Stomach (tissue), 19 donors: ENCODE measurements at places on chromosomes 1 and 21.

DNA sequence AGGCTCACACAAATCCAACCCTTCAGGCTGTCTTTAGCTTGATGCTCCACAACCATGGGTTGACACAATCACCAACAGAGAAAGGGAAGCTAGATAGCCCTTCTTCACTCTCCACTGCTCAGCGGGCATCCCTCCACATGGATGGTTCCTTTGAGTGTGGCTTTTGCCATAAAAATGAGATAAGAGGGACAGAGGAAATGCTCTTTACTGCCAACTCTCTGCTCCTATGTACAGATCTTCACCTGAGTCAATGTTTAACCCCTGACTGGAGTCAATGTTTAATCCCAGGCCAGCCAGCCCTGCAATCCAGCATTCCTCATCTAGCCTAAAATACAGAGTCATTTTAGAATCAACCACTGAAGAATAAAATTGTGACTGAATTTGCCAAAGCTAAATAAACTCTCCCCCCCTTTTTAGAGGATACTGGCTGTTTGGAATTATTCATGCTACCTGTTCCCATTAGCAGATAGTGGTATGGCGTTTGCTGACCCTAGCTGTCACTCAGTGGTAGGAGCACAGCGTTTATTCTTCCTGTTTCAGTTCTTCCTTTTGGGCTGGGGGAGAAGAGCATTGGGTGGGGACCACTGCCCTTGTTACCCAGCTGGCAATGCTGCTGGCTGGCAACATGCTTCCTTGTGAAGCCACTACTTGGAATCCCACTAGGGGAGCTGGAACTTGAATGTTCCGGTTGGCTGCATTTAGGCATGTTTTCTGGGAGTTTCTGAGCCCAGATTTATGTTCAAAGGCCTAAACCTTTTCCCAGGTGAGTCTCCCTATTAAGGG lies 5.2 kb upstream of the PIGR start:
- no peak overlapping the region for H3K4me3 ChIP-seq
- DNase-seq, result no peak
- H3K27me3 ChIP-seq, result no peaks in the 10 kb centered on the region

DNA sequence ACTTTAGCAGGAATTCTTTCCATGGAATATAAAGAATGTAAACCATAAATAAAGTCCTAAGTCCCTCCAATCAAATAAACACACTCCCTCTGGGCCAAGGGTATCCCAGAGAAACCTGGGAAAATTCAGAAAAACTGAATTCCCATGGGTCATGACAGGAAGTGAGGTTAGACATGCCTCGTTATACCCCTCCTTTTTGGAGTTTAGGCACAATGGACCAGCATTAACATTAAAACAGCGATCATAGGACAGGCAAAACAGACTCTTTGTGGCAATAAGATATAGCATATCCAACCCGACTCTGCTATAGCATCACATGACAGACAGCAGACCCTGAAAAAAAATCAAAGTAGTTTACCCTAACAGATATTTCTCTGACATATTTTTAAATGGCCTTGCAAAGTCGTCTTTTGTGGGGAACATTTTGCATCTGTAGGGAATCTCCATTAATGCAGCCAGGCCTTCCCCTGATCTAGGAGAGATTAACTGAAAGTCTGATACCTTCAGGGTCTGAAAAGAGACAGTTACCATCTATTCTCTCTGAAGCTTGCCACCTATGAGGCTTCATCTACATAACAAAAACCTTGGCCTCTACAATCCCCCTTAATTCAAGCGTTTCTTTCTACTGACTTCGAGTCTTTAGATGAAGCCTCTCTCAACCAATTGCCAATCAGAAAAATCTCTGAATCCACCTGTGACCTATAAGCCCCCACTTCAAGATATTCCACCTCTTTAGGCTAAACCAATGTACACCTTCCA lies 143.0 kb upstream of the KCNK1 start:
- no peak overlapping the region for H3K27ac ChIP-seq
- no peaks in the 10 kb centered on the region for H3K27me3 ChIP-seq
- H3K4me3 ChIP-seq, result no peak overlapping the region
- DNase-seq, result no peak

DNA sequence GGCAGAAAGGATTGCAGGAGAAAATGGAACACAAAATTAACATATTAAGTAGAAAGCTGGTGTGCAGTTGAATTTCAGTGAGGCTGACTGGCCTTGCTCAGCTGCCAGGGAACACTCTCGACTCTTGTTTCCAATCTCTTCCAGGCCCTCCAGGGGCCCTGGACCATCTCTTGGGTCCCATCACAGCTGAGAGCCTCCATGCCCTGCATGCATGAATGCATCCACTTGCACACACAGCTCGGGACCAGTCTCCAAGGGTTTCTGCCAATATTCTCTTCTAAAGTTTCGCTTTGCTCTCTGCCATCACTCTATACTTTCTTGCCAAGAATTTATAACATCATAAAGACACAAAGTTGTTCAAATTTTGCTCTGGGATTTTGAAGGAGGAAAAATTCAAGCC lies 200.3 kb downstream of the DSCAM start:
- H3K36me3 ChIP-seq, result no peaks in the 10 kb centered on the region
- no peak overlapping the region for H3K4me3 ChIP-seq
- DNase-seq, result no peak
- peaks cover 4% of the 10 kb centered on the region for H3K27me3 ChIP-seq
- no peak overlapping the region for H3K27ac ChIP-seq
- H3K4me1 ChIP-seq, result no peaks in the 10 kb centered on the region

DNA sequence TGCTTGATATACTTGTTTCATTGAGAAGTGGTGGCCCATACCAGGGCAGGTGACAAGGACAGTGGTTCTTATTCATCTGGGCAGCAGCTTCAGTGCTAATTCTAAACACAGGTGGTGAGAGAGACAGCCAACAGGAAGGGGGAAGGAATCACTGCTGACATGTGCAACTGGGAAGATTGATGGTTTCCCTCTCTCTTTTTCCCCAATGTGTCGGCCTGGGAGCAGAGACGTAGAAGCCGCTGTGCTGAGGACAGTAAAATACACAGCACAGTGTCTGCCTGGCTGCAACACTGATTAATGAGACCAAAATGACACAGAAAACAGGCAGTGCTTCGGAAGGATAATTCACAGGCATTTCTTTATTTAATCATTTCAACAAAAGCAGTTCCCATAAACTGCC lies 48.8 kb downstream of the WARS2 start:
- H3K4me1 ChIP-seq, result no peaks in the 10 kb centered on the region
- no peak overlapping the region for H3K27ac ChIP-seq
- no peak overlapping the region for H3K4me3 ChIP-seq
- H3K36me3 ChIP-seq, result no peaks in the 10 kb centered on the region
- no peaks in the 10 kb centered on the region for H3K27me3 ChIP-seq

DNA sequence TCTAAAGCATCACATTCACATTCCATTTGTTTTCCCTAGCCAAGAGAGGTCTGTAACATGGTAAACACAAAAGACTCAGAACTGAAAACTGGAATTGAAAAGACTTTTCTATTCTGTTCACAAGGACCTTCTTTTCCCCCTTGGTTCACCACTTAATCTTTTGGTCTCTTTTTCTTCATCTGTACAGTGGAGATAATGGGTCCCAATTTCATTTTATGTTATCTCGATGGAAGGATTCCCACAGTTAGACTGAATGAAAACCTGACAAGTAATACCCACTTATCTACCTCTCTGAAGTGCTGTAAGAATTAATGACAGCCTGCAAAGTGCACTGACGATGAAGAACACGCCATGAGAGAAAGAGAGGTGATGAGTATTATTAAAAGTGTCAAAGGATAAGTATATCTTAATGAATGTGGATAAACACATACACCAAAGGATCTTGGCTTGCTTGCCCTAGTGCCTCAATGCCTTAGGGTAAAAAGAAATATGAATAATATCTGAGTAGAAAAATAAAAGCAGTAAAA lies 71.5 kb downstream of the CYYR1 start:
- no peaks in the 10 kb centered on the region for H3K36me3 ChIP-seq
- no peak for DNase-seq
- H3K27me3 ChIP-seq, result no peaks in the 10 kb centered on the region

- peaks cover 10% of the 10 kb centered on the region for H3K36me3 ChIP-seq
- no peak for DNase-seq
- no peak overlapping the region for H3K4me3 ChIP-seq
- H3K27me3 ChIP-seq, result no peaks in the 10 kb centered on the region
- H3K27ac ChIP-seq, result no peak overlapping the region
Measured at GRCh38 chr1:84330125-84330984, 28.8 kb downstream of the SAMD13 start.

DNA sequence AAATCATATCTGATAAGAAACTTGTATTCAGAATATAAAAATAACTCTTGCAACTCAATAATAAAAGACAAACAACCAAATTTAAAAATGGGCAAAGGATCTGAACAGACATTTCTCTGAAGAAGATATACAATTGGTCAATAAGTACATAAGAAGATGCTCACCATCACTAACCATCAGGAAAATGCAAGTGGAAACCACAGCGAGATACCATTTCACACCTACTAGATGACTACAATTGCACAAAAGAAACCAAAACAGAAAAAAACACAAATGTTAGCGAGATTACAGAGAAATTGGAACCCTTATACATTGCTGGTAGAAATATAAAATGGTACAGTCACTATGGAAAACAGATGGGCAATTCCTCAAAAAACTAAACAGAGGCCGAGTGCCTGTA lies 11.5 kb upstream of the ZNF683 start:
- H3K4me1 ChIP-seq, result no peaks in the 10 kb centered on the region
- H3K4me3 ChIP-seq, result no peak overlapping the region
- H3K36me3 ChIP-seq, result no peaks in the 10 kb centered on the region
- no peaks in the 10 kb centered on the region for H3K27me3 ChIP-seq

DNA sequence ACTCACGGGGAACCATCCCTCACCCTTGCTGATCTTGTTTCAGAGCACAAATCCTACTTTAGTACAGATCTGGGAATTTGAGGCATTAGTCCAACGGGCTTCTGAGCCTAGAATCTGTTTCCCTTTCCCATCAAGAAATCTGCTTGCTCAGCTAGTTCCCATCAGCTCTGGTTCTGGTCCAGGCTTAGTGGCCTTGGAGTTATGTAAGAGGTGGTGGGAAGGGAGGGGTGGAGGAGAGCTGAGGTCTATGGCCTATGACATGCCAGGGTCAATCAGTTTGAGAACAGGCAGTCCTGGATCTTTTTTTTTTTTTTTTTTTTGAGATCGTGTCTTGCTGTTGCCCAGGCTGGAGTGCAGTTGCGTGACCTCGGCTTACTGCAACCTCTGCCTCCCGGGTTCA lies 4.1 kb downstream of the GSTM1 start:
- no peaks in the 10 kb centered on the region for H3K36me3 ChIP-seq
- no peak overlapping the region for H3K27ac ChIP-seq
- no peaks in the 10 kb centered on the region for H3K27me3 ChIP-seq
